Psoas muscle (tissue), 8 donors: ENCODE measurements at places on chromosomes 12 and 14. TPM values are rescaled to one million over a fixed set of nuclear protein-coding genes. Genes with fewer than 3 reads are reported as not detected.

GRCh38 chr12:286531-287300 lies 24.1 kb upstream of the SLC6A13 start:
- no peak for DNase-seq

Gene C12orf54
- not detected for total RNA-seq

Gene LRRC10
- total RNA-seq, result not detected

Gene KRT2
- total RNA-seq, result not detected

- peak; percentile 33 for DNase-seq
These were observed 941 bp upstream of the PPP1CC start for GRCh38 chr12:110743571-110744093.

DNA sequence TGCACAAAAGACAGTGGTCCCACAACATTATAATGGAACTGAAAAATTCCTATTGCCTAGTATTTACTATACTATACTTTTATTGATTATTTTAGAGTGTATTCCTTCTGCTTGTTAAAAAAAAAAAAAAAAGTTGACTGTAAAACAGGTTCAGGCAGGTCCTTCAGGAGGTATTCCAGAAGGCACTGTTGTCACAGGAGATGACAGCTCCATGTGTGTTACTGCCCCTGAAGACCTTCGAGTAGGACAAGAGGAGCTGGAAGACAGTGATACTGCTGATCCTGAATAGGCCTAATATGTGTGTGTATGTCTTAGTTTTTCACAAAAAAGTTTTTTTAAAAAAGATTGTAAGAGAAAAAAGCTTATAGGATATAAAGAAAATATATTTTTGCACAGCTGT lies 12.3 kb downstream of the UBE2N start:
- DNase-seq, result no peak
